Fibroblast of upper back skin (primary cell): ENCODE measurements at places on chromosomes 12 and 14.
A peak's percentile ranks its signal among the peaks of the same experiment; 100 is the strongest.

DNA sequence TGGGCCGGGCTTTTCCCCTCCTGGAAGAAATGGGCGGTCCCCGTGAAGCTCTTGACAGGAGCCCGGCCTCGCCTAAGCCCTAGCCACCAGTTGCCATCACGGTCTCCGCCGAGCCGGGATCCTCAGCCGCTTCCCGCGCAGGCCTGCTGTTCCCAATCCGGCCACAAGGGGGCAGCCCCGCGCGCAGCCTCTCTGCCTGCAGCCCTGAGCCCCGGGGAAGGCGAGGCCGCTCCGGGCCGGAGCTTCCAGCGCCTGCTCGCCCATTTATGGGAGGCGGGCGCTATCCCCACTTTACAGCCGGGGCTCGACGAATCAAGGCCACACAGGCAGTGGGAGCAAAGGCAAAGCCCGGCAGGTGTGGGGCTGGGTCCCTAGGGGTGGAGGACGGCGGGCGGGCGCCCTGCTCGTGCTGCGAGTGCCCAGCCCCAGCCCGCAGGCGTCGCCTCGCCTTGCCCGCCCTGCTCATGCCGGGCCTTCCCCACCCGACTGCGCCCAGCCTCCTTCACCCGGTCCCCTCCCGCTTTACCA, 61.5 kb downstream of the LGMN start:
- DNase-seq, result peak; percentile 61

DNA sequence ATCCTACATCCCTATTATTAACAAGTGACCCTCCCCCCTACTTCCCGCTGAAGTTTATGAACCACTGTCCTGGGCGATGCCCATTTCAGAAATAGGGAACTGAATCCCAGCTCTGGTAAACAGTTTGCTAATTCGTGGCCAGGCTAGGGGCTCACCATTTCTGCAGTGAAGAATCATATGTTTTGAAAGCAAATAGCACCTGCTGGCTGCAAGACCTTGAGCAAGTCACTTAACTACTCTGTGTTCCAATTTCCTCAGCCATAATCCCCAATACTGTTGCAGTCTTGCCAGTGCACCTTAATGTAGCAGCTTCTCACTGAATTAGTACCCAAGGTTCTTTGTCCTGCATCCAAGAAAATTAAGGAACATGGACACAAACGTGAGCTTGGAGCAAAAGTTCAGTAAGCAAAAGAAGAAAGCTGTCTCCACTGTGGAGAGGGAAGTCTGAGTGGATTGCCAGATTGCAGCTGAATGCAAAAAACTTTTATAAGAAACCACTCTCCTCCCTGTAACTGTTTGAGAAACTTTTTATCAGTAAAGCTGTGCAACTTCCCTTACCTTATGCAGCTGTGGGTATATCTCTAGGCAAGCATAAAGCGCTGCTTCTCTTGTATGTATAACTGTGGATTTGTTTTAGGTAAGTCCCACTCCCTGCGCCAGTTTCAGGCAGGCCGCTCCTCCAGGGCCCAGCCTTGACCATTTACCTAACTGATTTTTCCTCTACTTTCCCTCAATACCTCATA, 824 bp downstream of the OAS1 start:
- DNase-seq, result no peak

- no peak for DNase-seq
Observed at GRCh38 chr14:104135904-104136471, 2.4 kb upstream of the KIF26A start.

DNA sequence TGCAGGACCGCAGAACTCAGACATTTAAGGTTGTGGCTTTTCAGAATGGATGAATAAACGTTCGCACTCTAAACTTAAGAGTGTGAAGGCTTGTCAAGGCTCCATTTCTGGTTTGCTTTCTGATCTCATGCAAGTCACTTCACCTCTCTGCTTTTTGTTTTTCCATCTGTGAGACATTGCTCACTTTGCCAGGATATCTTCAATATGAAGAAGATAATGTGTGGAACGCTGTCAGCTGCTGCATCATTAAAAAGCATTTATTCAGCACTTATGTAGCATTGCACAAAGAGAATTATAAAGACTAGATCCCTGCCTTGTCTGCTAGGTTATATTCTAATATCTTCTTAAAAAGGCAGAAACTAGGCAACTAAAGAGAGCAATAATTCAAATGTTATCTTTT, 172.2 kb downstream of the CACNA1C start:
- DNase-seq, result no peak

GRCh38 chr14:68124979-68125731, 305.6 kb downstream of the RAD51B start:
- peak; percentile 70 for DNase-seq
